ENCODE measurements at places on chromosomes 5 and 9.

DNA sequence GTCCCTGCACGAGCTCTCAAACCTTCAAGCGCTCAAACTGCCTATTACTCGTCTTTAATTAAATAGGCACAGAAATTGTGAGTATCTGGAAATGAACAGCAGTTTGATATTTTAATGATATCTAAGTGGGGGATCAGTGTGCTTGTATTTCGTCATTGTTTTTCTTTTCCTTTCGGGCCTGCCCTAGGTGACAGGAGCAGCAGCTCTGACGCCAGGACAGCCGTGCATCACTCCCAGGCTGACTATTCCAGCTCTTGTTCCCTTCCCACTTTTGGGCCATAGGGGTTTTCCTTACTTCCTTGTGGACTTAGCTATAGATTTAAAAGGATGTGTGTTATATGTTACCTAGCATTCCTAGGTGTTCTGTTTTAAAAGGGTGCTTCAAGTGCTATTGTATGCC is 9.5 kb downstream of the BNIP1 start:
- no peak for DNase-seq

DNA sequence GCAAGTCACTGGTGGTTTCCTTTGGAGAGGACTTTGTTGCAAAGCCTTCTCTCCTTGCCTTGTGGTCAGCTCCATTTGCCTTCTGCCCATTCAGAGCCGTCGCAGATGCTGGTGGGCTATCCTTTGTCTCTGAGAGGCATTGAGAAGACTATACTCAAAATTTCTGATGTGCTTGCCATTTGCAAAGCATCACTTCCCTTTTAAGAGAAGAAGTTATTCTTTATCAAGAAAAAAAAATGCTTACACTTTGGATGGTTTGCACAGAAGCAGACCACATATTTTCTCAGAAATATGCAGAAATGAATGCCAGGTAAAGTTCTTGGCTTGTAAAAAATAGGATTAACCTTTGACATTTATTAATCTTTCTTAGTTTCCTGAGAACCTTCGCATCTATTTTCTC is 195.8 kb upstream of the KLF4 start:
- no peak for DNase-seq

GRCh38 chr9:78118742-78119473 is 87.3 kb upstream of the GNAQ start:
- DNase-seq = no peak

DNA sequence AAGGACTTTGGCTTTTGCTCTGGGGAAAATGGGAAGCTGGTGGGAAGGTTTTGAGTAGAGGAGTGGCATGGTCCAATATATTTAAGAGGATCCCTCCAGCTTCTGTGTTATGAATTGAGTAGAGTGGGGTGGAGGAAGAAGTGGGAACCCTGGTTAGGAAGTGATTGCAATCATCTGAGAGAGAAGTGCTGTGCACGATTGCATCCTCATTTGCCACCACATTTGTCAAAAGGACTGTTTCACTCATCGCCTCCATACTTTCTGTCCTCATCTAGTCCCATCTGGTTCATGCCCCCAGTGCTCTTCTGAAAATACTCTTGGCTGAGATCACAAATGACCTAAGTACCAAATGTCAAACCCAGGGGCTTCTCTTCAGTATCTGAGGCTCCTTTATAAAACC is 192.1 kb downstream of the RAB3C start:
- DNase-seq = no peak

DNA sequence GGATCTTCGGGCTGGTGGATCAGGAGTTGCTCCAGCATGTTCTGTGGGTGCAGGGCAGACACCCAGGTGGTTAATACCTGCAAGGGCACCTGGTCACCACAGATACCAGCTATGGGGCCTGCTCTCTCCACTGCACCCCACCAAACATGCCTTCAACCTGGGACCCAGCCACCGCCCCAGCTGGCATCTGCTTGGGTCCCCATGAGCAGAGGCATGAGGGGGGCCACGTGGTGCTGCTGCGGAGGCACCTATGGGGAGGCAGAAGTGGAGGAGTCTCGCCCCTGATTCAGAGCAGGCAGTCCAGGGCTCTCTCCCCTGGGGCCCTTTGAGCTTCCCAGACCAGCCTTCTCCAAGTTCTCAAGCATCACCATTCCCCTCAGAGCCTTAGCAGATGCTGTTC is 2.9 kb downstream of the AK8 start:
- no peak for DNase-seq

- no peak for DNase-seq
These were observed 259.1 kb downstream of the SH3GL2 start for GRCh38 chr9:17837965-17838364.

- DNase-seq = peak; percentile 14
These were observed 29.9 kb upstream of the C7 start for GRCh38 chr5:40879163-40879942.

- no peak for DNase-seq
These were observed 2.3 kb upstream of the POMT1 start for GRCh38 chr9:131500377-131500776.

DNA sequence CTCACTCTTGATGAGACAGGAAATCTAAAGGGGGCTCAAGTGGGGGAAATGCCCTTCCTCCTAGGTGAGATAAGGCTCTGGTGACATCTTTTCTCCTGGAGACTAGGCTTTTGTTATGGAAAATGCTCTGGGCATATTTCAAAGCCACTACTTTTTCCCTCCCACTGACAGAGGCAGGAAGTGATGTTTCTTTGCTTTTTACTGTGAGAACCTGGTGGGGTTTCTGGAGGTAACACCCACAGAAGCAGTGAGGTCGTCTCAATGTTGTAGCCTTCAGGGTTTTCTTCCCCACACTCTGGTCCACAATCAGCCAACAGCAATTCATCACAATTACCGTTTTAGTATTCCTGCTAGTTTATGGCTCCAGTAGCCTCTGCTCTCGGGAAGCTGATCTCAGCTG is 41.4 kb upstream of the FAM240B start:
- DNase-seq = no peak

DNA sequence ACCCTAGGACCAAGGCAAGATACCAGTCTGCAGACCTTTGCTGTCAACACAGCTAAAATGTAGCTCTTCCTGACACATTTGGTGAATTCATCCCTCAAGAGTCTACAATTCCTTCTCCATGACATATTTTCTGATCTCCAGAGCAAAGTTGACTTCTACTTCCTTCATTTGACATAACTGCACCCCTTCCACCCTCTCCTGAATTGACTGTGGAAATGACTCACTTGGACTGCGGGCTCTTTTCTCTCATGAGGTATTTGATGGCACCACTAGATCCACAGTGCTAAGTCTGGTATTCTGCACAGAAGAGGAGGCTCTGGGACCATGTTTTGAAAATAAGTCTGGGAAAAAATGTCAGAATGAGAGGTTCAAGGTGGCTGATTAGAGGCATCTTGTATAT is 338.4 kb upstream of the TRPC7 start:
- no peak for DNase-seq

GRCh38 chr9:110986529-110986928 is 51.7 kb downstream of the LPAR1 start:
- DNase-seq = no peak

- no peak for DNase-seq
These were observed 554.1 kb downstream of the MAT2B start for GRCh38 chr5:164059471-164059870.

DNA sequence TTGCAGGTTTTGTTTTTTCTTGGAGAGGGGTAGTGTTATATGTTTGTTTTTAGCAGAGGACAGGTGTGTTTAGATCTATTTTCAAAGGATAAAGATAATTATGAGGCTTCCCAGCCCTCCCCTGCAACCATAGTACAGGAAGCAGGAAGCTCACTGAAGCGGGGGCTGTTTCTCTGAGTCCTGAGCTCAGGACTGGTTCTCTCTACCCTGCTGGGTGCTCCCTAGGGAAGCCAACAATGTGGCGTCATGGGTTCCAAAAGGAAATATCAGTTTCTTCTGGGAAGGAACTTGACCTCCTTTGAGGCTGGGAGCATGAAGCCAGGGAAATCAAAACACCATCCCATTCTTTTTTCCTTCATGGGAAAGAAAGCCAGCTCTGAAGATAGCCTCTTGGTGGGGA is 62.2 kb downstream of the RAD23B start:
- DNase-seq = no peak

DNA sequence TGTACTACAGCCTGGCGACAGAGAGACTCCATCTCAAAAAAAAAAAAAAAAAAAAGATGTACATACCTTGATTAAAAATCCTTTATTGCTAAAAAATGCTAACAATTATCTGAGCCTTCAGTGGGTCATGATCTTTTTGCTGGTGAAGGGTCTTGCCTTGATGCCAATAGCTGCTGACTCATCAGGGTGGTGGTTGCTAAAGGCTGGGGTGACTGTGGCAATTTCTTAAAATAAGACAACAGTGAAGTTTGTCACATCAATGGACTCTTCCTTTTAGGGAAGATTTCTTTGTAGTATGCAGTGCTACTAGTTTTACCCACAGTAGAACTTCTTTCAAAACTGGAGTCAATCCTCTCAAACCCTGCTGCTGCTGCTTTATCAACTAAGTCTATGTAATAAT is 33.9 kb upstream of the OTULINL start:
- no peak for DNase-seq

- no peak for DNase-seq
These were observed 4.4 kb downstream of the CEP72 start for GRCh38 chr5:616484-617039.

DNA sequence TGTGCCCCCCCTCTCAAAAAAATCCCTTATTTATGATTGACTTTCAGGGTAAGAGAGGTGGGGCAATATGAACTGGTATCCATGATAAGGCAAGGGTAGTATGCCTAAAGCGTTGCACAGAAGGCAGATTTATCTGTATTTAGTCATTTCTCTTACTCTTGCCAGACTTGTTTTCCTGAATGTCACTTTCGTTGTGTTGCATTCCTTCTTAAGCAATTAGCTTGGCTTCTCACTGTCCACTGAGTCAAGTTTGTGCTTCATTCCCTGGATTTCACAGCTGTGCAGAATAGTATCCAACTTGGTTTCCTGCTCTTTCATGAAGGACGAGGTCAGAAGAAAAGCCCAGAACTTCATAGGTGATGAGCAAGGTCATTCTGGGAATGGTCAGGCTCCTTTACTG is 301.5 kb upstream of the ACTBL2 start:
- DNase-seq = no peak

GRCh38 chr5:179221196-179221876 is 123.9 kb downstream of the ADAMTS2 start:
- no peak for DNase-seq

- DNase-seq = no peak
These were observed 4.9 kb downstream of the MIER3 start for GRCh38 chr5:56947052-56947451.

- no peak for DNase-seq
These were observed 99.1 kb downstream of the COL23A1 start for GRCh38 chr5:178490935-178491652.

GRCh38 chr5:180161420-180162303 is 47.3 kb downstream of the RASGEF1C start:
- DNase-seq = no peak

DNA sequence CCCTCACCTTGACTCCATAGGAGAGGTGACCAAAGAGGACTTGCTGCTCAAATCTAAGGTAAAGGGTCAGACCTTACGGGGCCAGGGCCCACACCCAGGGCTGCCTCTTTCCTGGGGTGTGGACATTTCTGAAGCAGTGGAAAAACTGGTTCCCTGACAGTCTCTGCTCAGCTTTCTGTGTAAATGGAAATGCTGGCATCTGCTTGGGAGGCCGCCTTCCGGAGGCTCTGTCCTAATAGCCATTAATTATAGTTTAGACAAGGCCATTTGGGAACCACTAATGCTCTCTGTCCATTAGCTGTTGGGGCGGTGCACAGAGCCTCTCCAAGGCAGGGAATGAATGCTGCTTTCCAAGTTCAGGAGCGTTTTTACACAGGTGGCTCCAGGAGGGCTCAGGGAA is 17.3 kb downstream of the USP20 start:
- no peak for DNase-seq

DNA sequence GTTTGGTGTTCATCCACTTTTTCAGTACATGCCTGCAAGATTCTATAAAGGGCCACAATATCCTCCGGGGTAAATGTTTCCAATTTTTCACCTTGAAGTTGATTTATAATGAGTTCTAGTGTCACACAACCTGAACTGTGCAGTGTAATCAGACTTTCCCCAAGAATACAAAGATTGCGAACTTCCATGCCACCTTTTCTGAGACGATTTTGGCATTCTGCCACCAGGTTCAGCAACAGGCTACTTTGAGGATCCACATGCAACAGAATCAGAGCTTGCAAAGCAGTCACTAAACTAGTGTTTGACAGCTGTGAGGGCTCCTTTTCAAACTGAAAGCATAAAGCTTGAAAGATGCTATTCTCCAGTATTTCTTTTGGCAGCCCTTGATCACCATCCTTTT is 1.6 kb downstream of the FASTKD3 start:
- DNase-seq = no peak

GRCh38 chr5:98929710-98930298 is 997 bp upstream of the CHD1 start:
- DNase-seq = no peak

- DNase-seq = no peak
These were observed 48.7 kb downstream of the ANKDD1B start for GRCh38 chr5:75659791-75660450.

GRCh38 chr5:122398016-122398415 is 86.0 kb downstream of the SNCAIP start:
- DNase-seq = no peak

DNA sequence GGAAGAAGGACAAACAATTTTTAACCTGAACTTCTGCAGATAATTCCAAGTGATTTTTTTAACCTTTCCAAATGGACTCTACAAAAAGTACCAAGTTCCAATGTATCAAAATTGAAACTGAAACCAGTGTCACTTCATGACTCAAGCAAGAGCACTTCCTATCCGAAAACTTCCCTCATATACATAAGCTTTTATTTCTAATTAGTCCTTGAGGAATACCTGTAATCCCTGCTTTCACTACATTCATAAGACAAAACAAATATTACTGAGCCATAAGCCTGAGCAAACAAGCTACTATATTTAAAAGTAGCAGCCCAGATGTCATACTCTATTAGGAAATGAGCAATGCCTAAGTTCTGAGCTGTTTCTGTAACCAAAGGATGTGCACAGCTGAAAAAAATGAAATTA is 224.4 kb downstream of the EBF1 start:
- no peak for DNase-seq

DNA sequence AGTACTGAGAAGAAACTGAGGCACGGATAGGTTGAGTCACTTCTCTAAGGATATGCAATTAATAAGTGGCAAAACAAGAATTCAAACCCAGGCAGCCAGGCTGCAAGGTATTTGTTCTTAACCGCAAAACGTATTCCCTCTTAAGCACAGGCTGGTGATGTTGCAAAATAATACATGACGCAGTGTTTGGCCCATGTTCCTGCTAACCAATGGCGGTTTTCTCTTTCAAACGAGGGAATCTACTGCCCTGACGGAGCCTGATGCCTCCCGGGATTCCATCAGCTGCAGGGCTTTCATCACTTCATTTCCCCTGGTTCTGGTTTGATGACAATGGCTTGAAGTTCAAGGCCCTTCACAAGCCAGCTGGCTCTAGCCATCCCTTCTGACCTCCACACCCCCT is 154.8 kb downstream of the SLIT3 start:
- no peak for DNase-seq

GRCh38 chr9:125745682-125746016 is 1.5 kb upstream of the PBX3 start:
- no peak for DNase-seq

DNA sequence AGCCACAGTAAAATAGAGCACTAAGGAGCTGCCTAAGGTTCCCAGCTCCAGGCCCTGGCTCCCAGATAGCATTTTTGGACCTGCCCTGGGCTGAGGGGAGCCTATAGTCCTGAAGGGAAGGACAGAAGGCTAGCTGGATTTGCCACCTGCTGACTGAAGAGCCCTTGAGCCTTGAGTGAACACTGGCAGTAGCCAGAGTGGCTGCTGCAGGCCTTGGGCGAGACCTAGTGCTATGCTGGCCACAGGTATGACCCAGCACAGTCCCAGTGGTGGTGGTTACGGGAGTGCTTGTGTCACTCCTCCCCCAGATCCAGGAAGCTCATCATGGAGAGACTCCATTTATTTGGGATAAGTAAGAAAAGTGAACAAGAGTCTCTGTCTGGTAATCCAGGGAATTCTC is 10.3 kb upstream of the STX17 start:
- no peak for DNase-seq
